ENCODE measurements at places on chromosomes 11 and 22. TPM values are rescaled to one million over a fixed set of nuclear protein-coding genes. Genes with fewer than 3 reads are reported as not detected.

CDON gene
- 0.81 TPM for total RNA-seq

ZNF280B gene
- 0.88 TPM for total RNA-seq

RIC3 gene
- total RNA-seq, result not detected

ASRGL1 gene
- 33.4 TPM for total RNA-seq

CST6 gene
- 0.49 TPM for total RNA-seq

TBC1D22A gene
- 11.5 TPM for total RNA-seq

ZNF214 gene
- total RNA-seq, result 1.8 TPM

C1QTNF4 gene
- total RNA-seq, result 0.16 TPM

AHNAK gene
- total RNA-seq, result 449 TPM

SCGB1D2 gene
- total RNA-seq, result not detected

SULT4A1 gene
- not detected for total RNA-seq

ARHGAP20 gene
- total RNA-seq, result 0.16 TPM

SPTBN2 gene
- 48.3 TPM for total RNA-seq

TTC36 gene
- 1.3 TPM for total RNA-seq

KDM4E gene
- total RNA-seq, result not detected

TCN1 gene
- total RNA-seq, result not detected

BTBD18 gene
- not detected for total RNA-seq

APOL1 gene
- 58.3 TPM for total RNA-seq

CSF2RB gene
- total RNA-seq, result 6.5 TPM

SAA2 gene
- total RNA-seq, result not detected

KLHL22 gene
- total RNA-seq, result 21.2 TPM

APOBEC3A gene
- not detected for total RNA-seq

NUDT8 gene
- total RNA-seq, result 12.0 TPM

CARD16 gene
- 83.1 TPM for total RNA-seq

GPR83 gene
- under 0.01 TPM for total RNA-seq

RPS13 gene
- 764 TPM for total RNA-seq

P2RX6 gene
- total RNA-seq, result not detected

MMP3 gene
- total RNA-seq, result not detected

POU2AF2 gene
- total RNA-seq, result not detected

DDTL gene
- 0.25 TPM for total RNA-seq

OR51E2 gene
- not detected for total RNA-seq

PDGFB gene
- 108 TPM for total RNA-seq

C11orf16 gene
- not detected for total RNA-seq

MIAT gene
- 0.16 TPM for total RNA-seq

HPX gene
- total RNA-seq, result 0.32 TPM

SERPIND1 gene
- total RNA-seq, result under 0.01 TPM

CCDC134 gene
- total RNA-seq, result 4.5 TPM

TMEM25 gene
- total RNA-seq, result 4.5 TPM

CEND1 gene
- total RNA-seq, result not detected

SLC17A6 gene
- not detected for total RNA-seq

FOSL1 gene
- total RNA-seq, result 4.4 TPM

AP2A2 gene
- 27.5 TPM for total RNA-seq

IGLL1 gene
- total RNA-seq, result not detected

CNIH2 gene
- total RNA-seq, result not detected

OMP gene
- 0.49 TPM for total RNA-seq

ARL2 gene
- 126 TPM for total RNA-seq

RTN4RL2 gene
- total RNA-seq, result not detected

RTCB gene
- total RNA-seq, result 130 TPM
